ENCODE measurements at places on chromosomes 13 and 19.

- DNase-seq = peak; percentile 20
Observed at GRCh38 chr13:112686364-112686763, 3.5 kb upstream of the ATP11A start.

DNA sequence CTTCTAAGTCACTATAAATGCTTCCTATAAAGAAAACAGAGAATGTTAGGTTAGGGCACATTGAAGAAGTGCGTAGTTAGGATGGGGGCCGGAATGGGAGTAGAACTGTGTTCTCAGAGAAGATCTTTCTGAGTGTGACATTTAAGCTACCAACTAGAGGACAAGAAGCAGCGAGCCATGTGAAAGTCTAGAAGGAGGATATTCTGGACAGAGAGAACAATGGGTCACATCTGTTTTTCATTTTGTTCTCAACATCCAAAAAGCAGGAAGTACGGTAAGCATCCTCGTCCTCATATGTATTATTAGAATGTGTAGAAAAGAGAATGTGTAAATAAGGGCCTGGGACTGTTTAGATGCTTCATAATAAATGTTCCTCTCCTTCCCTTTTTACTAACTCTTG is 44.5 kb upstream of the PARP4 start:
- no peak for DNase-seq

GRCh38 chr19:40663695-40664692 is 26.5 kb downstream of the NUMBL start:
- DNase-seq = peak; percentile 44

- no peak for DNase-seq
Observed at GRCh38 chr19:43674596-43674995, 4.6 kb upstream of the PLAUR start.

- no peak for DNase-seq
Observed at GRCh38 chr13:77857531-77858209, 61.0 kb downstream of the EDNRB start.

DNA sequence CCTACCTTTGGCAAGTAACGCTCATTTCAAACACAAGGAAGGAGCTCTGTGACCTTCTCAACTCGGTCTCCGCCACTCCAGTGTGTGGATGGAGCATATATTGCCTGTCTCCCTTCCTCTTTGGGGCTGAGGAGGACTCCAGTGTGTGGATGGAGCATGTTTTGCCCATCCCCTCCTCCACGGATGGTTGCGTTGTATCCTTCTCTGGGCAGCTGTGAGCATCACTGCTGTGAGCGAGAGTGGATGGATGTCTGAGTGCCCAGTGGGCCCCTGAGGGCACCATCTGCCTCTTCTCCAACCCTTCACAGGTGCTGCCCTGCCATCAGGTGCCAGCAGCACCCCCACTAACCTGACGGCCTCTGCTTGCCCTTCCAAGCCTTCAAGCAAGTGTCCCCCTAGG is 186.2 kb downstream of the TEX29 start:
- no peak for DNase-seq

DNA sequence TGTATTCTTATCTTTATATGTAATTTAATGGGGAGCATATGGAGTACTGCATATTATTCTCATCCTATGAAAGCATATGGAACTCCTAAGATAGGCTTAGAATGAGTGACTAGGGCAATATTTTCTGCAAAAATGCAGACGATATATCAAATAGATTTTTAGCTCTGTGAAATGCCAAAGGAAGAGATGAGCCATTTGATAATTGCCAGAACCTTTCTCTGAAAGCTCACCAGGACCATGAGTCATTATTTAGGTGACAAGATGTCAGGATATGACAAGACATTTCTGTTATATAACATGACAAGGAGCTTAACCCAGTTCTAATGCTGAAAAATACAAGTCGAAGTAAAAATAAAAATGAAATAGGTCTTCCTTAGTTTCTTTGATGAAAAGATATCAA is 145.0 kb downstream of the SLITRK6 start:
- DNase-seq = no peak

DNA sequence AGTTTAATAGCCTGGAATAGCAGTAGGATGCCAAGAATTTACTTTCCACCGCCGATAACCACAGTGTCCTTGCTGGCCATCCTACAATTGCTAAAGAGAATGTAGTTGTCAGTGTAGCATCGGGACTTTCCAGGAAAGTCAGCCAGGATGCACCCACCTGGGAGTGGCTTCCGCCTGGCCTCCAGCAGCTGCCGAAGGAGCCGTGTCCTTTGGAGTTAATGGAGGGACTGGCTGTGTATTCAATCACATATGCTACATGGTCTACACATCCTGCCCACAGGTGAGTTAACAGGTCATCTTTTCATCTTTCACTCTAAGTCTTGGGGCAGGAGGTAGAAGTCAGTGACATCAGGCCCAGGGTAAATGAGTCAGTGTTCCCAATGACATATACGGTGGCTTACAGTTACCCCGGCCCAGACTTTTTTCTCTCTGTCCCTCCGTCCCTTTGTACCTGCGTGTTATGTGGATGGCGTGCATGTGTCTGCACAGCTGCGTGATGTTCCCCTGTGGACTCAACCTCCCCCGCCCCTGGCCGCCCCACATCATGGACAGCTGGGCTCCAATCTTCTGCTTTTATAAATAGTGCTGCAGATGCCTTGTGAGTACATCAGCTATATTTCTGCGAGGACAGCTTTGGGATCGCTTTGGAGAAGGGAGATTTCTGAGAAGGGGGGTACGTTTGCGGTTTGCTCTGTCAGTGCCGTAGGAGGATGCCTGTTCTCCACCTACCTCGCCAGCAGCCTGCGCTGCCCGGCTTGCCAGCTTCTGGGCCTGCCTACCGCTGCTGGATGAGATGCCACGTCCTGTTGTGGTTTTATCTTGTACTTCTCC is 63.1 kb downstream of the ATP11A start:
- peak; percentile 28 for DNase-seq

GRCh38 chr19:5680084-5680436 is 256 bp downstream of the MICOS13 start:
- no peak for DNase-seq

DNA sequence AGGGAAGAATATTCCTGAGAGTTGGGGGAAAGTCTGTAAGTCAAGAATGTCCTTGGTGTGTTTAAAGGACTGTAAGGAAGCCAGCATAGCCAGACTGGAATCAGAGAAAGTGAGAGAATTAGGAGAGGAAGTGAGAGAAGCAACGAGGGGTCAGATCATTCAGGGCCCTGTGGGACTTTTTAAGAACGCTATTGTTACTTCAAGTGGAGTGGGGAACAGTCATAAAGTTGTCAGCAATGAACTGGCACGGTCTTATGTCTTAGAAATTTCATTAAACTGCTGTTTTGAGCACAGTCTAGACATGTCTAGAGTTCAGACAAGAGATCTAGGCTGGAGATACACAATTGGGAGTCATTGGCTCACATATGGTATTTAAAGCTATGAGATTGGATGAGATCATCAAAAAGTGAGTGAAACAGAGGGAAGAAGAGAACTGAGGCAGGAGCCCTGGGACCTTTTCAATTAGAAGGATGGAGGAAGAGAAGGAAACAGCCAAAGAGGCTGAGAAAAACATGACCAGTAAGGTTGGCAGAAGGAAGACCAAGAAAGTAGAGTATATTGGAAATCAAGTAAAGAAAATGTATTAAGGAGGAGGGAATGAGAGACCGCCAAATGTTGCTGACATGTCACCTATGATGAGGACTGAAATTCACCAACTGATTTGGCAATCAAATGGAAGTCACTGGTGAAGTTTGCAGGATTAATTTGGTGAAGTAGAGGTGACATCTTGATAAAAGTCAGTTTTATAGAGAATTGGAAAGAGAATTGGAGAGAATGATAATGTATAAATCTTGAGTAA is 263.5 kb downstream of the GPC5 start:
- no peak for DNase-seq

DNA sequence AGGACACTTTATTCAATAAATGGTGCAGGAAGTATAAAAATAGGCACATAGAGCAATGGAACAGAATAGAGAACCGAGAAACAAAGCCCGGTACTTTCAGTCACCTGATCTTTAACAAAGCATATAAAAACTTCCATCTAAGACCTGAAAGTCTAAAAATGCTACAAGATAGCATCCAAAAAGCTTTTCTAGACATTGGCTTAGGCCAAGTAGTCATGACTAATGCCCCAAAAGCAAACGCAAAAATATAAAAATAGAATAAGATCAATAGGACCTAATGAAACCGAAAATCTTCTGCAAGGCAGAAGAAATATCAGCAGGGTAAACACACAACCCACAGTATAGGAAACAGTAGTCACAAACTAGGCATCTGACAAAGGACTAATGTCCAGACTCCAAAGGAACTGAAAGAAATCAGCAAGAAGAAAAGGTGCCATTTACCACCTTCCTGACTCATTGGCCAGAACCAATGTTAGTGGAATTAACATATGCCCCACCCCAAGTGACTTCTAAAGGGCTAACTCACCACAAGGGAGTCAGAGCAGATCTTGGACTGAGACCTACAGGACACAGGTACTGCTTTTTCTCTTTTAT is 40.8 kb upstream of the CEACAM21 start:
- no peak for DNase-seq

GRCh38 chr13:20658451-20659040 is 45.0 kb upstream of the IL17D start:
- DNase-seq = no peak

DNA sequence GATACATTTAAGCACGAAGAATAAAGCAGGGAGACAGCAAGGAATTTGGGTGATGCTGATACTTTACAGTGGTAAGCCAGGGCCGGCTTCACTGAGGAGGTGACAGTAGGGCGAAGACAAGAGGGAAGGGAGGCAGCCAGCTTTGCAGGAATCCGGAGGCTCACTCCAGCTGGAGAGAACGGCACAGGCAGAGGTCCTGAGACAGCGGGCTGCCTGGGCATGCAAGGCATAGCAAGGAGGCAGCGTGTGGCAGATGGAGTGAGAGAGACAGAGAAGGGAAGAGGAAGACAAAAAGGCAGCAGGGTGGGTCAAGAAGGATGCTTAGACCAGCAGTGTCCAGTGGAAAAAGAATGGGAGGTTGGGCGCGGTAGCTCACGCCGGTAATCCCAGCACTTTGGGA is 83.2 kb upstream of the WASF3 start:
- no peak for DNase-seq

DNA sequence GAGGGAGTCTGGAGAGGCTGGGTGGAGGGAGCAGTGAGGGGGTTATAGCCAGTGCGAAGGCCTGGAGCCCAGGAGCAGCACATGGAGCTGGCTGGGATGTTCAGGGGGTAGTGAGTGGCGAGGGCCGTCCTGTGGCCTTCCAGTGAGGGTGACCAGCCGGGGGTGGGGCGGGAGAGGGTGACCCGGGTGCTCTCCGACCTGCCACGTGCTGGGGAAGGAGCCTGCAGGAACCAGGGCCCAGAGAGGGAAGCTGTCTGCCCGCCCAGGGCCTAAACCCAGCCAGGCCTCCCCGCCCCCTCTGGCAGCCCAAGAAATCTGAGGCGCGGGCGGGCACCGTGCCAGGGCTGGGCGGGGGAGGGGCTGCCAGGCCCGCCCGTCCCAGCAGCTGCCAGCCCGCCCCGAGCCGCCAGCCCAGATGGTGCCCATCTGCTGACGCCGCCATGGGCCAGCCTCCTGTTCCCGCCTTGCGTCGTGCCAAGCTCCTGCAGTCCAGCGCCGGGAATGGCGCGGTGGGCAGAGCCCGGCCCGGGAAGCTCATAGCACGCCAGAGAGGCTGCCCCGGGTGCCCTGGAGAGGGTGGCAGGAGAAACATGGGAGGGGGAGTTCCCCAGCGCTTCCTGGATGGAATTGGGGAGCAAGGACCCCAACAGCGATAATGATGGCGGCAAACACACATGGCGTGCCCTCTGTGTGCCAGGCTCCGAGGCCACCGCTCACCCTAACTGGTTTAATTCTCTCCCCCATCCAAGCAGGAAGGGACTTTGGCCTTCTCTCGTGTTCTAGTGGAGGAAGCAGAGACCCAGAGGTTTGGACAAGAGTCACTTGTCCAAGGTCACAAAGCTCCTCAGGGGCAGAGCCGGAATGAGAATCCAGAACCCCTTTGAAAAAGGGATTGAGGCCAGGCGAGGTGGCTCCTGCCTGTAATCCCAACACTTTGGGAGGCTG is 21.5 kb downstream of the NFIC start:
- DNase-seq = no peak

DNA sequence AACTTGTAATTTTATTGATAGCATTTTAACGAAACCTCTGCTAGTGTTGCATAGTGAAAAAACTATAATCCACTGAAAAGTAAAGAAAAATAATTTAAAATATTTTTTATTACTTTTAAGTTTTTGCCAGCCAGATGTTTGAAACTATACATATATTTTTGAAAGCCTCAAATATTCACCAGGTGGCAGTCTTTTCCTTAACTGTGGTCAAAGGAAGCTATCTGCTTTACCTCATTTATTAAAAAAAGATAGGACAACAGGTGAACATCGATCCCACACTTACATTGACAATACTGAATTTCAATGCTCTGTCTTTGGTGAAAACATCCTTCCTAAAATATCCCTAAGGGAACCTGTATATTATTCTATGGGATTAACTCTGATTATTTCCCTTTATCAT is 100.5 kb downstream of the TRPC4 start:
- no peak for DNase-seq

DNA sequence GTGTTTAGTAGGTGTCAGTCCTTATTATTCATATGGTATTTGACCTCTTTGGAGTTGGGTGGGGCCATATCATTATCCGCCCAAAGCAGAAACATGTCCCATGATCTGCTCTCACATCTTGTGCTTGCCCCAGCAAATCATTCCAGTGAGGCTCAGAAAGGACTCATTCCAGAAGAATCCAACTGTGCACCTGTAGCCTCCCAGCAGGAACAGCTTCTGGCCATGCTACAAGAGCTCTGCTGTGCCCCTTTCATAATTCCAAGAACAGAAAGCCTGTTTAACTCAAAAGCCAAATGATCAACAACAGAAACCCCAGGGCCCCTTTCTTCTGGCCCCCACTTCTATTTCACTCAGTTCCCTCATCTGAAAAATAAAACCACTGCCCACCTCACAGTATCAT is 673.1 kb downstream of the DIAPH3 start:
- DNase-seq = no peak

- DNase-seq = no peak
Observed at GRCh38 chr13:43389983-43390382, 366.6 kb downstream of the DNAJC15 start.

- peak; percentile 57 for DNase-seq
Observed at GRCh38 chr19:1663852-1664251, 11.4 kb upstream of the TCF3 start.

GRCh38 chr13:51618626-51619025 is 34.4 kb downstream of the WDFY2 start:
- DNase-seq = no peak

DNA sequence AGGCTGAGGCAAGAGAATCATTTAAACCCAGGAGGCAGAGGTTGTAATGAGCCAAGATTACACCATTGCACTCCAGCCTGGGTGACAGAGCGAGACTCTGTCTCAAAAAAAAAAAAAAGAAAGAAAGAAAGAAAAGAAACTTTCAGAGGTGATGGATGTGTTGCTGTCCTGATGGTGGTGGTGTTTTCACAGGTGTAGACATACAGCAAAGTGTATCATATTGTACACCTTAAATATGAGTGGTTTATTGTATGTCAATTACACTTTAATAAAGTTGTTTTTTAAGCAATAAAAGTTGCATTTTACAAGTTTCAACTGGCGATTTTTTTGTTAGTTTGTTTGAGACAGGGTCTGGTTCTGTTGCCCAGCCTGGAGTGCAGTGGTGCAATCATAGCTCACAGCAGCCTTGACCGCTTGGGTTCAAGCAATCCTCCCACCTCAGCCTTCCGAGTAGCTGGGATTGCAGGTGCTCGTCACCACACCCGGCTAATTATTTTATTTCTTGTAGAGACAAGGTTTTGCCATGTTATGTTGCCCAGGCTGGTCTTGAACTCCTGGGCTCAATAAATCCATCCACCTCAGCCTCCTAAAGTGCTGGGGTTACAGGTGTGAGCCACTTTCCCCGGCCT is 13.5 kb upstream of the INSR start:
- DNase-seq = no peak

Data from stimulated activated CD8-positive, alpha-beta memory T cell treated with anti-CD3 and anti-CD28 coated beads, Interleukin-4, amount 100 ng/mL, for 48 hours (primary cell).